Hippocampal formation (tissue), 2 donors: ENCODE measurements at places on chromosomes 4 and X.

GRCh38 chrX:117919755-117920154, 196.9 kb downstream of the KLHL13 start:
- no peak for DNase-seq

GRCh38 chrX:42241421-42241820, 318.1 kb upstream of the CASK start:
- no peak for DNase-seq

DNA sequence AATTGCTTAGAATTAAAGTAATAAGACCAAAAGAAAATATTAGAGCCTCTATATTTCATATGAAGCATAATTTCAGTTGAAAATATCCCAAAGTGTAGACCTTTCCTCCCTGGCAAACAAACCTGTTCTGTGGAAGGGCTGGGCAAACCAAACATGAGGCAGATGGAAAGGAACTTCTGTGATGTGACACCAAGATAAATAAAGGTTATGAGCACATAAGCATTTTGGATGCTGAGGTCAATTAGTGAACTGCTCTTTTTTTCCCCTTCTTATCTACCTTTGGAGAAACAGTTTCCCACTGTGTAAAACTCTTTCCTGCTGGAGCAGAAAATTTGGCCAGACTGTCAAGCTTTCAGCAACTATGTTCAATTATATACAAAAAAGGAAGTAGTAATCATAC, 109.6 kb upstream of the STIM2 start:
- no peak for DNase-seq

- DNase-seq, result no peak
Observed at GRCh38 chrX:87961471-87961870, 443.9 kb downstream of the KLHL4 start.

- no peak for DNase-seq
Observed at GRCh38 chr4:54225598-54226403, 3.3 kb upstream of the PDGFRA start.

DNA sequence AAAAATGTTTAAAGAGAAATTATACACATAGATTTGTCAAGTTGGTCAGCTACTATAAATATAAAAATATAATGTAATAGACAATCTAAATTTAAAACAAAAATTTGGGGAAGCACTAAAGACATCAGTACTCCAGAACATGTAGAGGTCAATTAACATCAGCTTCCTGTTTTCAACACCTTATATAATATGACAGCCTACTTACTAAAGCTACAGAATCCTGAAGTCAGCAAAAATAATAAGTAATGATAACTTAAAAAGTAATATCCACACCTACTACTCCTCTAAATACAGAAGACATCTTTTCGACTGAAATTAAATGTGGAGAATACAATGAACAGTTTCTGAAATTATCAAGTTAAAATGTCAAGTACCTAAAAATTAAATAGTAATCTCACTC, 118.6 kb downstream of the LRBA start:
- DNase-seq, result no peak

DNA sequence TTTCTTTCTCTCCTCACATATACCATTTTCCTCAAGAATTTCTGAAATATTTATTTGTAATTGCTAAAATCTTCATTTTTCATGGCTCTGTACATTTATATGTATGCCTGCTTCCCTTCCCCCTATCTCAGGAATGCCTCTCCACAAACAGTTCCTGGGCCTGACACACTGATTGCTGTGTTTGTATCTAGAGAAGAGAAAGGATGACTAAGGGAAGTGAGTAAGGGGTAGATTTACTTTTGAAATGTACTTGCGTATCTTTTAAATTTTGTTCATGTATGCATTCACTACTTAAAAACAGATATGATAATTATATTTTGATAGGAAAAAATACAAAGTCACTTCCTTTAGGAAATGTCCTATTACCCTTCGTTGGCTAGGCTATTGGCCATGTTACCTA, 790.8 kb downstream of the PCDH18 start:
- DNase-seq, result no peak
